ENCODE measurements at places on chromosomes 6 and 20. TPM values are rescaled to one million over a fixed set of nuclear protein-coding genes. Genes with fewer than 3 reads are reported as not detected.

Gene DAAM2
- total RNA-seq = 0.87 TPM

Gene CALHM6
- 4.2 TPM for total RNA-seq

Gene GGTLC1
- not detected for total RNA-seq

Gene HSPA1L
- total RNA-seq = 1.5 TPM

Gene SCGN
- not detected for total RNA-seq

Gene GRIK2
- 0.09 TPM for total RNA-seq

Gene SCRT2
- total RNA-seq = not detected
